ENCODE measurements at places on chromosomes 5 and 9. TPM values are rescaled to one million over a fixed set of nuclear protein-coding genes. Genes with fewer than 3 reads are reported as not detected.

Gene SMU1
- total RNA-seq = 17.7 TPM

Gene TAF7
- total RNA-seq = 69.3 TPM

Gene SETX
- 18.2 TPM for total RNA-seq

Gene PROB1
- total RNA-seq = 0.19 TPM

Gene IQGAP2
- 2.0 TPM for total RNA-seq

Gene DPM2
- 43.3 TPM for total RNA-seq

Gene PLCXD3
- total RNA-seq = 0.18 TPM

Gene FBP1
- total RNA-seq = not detected

Gene FIBCD1
- total RNA-seq = 25.1 TPM

Gene IRX1
- not detected for total RNA-seq

Gene PCDHB5
- 1.3 TPM for total RNA-seq

Gene IPPK
- total RNA-seq = 13.3 TPM

Gene STARD4
- 3.6 TPM for total RNA-seq

Gene DMRT3
- not detected for total RNA-seq

Gene IFNA13
- total RNA-seq = not detected

Gene GLRA1
- total RNA-seq = not detected

Gene APBA1
- total RNA-seq = 0.28 TPM

Gene PRR16
- 0.05 TPM for total RNA-seq

Gene STKLD1
- total RNA-seq = 0.64 TPM

Gene NUTM2G
- not detected for total RNA-seq

Gene CCDC69
- 2.0 TPM for total RNA-seq

Gene PAPPA
- total RNA-seq = 29.1 TPM

Gene OTP
- 0.09 TPM for total RNA-seq

Gene ADRB2
- total RNA-seq = 1.3 TPM

Gene DELE1
- 55.7 TPM for total RNA-seq

Gene IL7R
- 0.30 TPM for total RNA-seq

Gene SAPCD2
- 21.6 TPM for total RNA-seq

Gene UGT3A2
- not detected for total RNA-seq

Gene IL5
- not detected for total RNA-seq

Gene RLN2
- 0.28 TPM for total RNA-seq

Gene TAF11L10
- total RNA-seq = not detected

Gene ANP32B
- total RNA-seq = 290 TPM

Gene PCDHB4
- 0.06 TPM for total RNA-seq

Gene PCDH1
- 3.4 TPM for total RNA-seq

Gene TRPM3
- not detected for total RNA-seq

Gene PDCD1LG2
- 0.15 TPM for total RNA-seq

Gene PCDHGA10
- not detected for total RNA-seq
